ENCODE measurements at places on chromosomes 2 and 18.

GRCh38 chr18:73288813-73289212 is 421.0 kb upstream of the NETO1 start:
- no peak for DNase-seq

- no peak for DNase-seq
Measured at GRCh38 chr2:237561221-237561620, 5.2 kb upstream of the PRLH start.

DNA sequence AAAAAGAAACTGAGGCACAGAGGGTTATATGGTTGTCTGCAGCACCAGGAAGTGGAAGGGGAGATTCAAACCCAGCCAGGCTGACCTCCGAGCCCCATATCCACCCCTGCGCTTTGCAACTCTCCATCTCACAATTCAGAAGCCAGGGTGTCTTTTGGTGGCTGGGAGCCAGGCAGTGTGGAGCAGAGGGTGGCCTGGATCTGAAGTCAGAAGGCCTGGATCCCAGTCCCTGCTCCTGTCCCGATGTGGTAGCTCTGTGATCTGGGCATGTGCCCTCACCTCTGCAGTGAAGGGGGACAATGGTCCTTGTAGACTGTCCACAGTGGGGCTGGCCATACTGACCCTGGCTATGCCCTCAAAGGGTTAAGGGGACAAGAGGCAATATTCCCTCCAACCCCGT is 57.0 kb downstream of the CIB4 start:
- no peak for DNase-seq

GRCh38 chr2:235793163-235793752 is 299.4 kb downstream of the AGAP1 start:
- no peak for DNase-seq

- no peak for DNase-seq
Measured at GRCh38 chr18:74590671-74591070, 7.0 kb upstream of the ZNF407 start.

DNA sequence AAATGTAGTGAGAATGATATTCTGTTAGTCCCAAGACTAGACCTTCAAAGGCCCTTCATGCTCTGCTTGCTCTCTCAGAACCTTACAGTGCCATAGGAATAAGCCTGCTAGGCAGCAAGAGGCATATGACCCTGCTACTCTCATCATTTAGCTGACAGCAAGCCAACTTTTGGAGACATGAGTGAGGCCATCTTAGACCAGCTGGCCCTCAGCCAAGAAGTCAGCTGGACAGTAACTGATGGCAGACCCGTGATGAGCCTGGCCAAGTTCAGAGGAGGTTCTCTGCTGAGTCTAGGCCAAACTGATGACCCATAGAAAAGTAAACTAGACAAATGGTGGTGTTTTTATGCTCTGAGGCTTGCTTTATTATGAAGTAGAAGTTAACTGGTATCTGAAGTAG is 82.6 kb downstream of the C18orf54 start:
- DNase-seq: no peak

DNA sequence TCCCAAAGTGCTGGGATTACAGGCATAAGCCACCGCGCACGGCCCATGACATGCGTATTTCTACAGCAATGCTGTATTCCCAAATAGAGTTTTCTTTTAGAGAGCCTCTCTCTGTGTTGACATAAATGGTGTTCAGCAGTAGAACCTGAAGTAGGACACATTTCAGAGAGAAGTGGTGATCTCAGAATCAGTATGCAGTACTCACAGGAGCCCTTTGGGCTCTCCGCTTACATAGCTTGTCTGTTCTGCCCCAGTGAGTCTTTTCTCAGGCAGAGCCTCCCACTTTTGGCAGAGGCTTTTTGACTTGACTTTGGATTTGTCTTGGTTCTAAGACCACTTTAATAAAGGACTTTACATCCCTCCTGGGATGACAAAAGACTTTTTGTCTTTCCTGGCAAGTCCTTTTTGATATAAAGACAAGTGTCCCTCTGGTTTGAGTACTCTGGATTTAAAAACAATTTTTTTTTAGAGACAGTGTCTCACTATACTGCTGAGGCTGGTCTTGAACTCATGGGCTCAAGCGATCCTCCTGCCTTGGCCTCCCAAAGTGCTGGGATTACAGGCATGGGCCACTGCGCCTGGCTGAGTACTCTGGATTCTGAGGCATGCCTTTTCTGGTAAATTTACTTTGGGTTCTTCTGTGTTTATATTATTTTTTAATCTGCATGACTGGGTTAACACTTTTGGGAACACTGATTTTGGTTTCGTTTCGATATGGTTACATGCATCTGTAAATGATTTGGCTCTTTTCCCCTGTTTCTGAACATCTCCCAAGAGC is 113.3 kb downstream of the SMAD2 start:
- no peak for DNase-seq

- DNase-seq: peak; percentile 48
Measured at GRCh38 chr18:1779587-1779986, 791.7 kb downstream of the METTL4 start.

DNA sequence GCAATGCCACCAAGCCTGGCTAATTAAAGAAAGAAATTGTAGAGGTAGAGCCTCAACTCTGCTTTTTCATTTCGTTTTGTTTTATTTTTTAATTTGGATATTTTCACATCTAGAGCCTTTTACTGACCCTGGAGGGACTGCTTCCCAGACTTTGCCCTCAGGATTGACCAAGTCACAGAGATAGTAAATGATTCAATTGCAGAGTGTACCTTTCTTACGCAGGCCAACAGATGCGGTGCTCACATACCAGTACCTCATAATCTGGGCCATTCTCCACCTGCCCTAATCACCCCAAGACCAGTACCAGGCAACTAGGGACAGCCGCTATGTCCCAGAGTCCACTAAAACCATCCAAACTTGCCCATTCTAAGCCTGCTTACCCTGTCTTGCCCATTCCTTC is 110.8 kb downstream of the DDX1 start:
- no peak for DNase-seq

DNA sequence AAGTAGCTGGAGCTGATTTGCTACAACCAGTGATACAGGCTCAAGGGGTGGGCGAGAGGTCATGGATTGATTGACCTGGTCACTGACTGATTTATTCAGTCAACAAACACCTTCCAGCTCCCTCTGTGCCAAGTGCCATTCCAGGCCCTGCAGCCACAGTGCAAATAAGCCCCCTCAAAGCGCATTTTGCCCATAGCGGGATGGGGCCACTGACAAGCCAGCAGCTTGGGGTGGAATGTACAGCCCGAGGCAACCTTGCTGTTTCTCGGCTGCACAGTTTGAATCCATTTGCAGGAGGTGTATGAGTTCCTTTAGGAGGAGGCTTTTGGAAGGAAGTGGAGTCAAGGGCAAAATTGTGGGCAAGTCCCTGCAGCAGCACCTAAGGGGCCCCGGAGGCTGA is 235.2 kb downstream of the TPGS2 start:
- DNase-seq: no peak

DNA sequence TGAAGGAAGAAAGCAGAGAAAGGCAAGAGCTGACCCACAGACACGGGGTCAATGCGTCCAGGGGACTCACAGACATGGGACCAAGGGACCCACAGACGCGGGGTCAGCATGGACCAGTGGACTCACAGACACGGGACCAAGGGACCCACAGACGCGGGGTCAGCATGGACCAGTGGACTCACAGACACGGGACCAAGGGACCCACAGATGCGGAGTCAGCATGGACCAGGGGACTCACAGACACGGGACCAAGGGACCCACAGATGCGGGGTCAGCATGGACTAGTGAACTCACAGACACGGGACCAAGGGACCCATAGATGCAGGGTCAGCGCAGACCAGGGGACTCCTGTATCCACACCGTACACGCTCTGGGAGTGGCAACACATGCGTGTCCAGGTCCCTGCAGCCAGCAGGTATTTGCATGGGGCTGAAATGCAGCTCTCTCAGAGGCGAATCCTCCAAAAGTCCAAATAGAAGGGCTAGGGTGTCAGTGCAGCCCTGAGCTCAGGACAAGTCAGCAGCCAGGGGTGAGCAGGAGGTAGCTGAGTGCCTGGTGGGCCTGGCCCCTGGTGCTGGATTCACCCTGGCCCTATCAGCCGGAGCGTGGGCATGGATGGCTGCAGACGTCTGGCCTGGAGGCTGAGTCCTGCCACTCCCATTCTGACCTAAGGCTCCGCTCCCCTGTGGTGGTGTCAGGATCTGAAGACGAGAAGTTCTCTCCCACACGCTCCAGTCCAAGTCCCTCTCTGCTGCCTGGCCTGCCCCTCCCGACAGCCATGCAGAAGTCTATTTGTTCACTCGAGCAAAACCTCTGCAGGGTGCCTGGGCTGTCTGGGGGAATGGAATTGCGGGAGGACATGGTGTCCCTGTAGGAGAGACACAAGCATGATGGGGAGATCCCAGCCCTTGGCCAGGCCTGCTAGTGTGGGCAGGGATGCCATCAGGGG is 28.5 kb downstream of the TMEM18 start:
- no peak for DNase-seq

- DNase-seq: no peak
Measured at GRCh38 chr2:31244101-31244500, 10.1 kb downstream of the EHD3 start.

GRCh38 chr2:187429989-187430388 is 18.1 kb downstream of the CALCRL start:
- no peak for DNase-seq

- no peak for DNase-seq
Measured at GRCh38 chr2:239470151-239470900, 69.5 kb upstream of the HDAC4 start.

DNA sequence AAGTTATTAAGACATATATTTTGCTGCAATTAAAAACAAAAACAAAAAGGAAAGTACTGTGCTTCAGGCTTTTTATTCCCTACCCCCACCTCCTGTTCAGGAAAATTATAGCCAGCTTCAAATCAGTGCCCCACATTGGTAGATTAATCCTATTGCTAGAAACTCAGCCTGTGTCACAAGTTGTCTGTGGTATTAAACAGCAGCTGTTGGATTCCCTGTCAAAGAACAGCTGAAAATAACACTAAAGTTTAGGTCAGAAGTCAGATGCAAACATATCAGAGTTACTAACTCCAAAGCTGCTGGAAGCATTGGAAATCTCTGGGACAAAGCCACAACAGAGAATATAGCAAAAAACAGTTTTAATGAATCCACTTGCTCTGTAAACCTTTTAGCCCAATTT is 818 bp upstream of the CCDC141 start:
- DNase-seq: no peak

DNA sequence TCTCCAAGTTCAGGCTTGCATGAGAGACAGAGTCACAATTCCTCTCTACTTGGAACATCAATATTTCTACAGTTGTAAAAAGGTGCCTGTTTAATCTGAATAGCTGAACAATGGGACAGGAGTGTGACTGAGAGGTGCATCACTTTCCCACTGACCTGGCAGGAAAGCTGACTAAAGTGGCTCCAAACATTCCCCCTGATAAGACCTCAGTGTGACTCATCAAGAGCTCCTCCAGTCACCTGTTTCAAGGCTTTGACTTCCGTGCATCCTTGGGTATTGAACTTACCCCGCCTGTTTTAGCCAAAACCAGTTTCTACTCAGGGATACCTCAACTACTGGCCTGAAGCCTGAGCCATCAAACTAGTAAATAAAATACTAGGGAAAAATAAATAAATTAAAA is 453.9 kb upstream of the DDX18 start:
- DNase-seq: no peak

GRCh38 chr18:12092398-12093229 is 1.0 kb upstream of the ANKRD62 start:
- no peak for DNase-seq

GRCh38 chr2:145558617-145559350 is 1038.9 kb upstream of the ZEB2 start:
- no peak for DNase-seq

- DNase-seq: no peak
Measured at GRCh38 chr18:55439056-55439455, 148.9 kb downstream of the TCF4 start.

DNA sequence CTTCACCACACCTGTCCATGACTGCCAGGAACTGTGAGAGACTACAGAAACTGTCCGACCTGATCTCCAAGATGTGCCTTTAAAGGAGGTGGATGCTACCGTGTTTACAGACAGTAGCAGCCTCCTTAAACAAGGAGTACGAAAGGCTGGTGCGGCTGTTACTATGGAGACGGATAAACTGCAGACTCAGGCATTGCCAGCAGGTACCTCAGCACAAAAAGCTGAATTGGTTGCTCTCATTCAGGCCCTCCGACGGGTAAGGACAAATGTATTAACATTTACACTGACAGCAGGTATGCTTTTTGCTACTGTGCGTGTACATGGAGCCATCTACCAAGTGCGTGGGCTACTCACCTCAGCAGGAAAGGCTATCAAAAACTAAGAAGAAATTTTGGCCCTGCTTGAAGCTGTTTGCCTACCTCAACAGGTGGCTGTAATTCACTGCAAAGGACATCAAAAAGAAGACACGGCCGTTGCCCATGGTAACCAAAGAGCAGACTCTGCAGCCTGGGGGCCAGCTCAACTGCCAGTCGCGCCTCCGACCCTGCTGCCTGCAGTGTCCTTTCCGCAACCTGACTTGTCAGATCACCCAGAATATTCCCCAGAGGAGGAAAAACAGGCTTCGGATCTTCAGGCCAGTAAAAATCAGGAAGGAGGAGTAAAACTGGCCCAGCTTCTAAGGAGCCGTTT is 30.9 kb downstream of the SKA1 start:
- DNase-seq: peak; percentile 70

- no peak for DNase-seq
Measured at GRCh38 chr2:67055387-67056304, 341.5 kb upstream of the ETAA1 start.

DNA sequence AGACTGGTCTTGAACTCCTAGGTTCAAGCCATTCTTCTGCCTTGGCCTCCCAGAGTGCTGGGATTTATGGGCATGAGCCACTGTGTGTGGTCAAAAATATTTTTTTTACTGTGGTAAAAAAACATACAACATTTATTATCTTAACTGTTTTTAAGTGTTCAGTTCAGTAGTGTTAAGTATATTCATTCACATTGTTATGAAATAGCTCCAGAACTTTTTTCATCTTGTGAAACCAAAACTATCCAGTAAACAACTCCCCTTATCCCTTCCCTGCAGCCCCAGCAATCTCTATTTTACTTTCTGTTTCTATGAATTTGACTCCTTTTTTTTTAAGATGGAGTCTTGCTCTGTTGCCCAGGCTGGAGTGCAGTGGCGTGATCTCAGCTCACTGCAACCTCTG is 9.3 kb downstream of the RMC1 start:
- DNase-seq: no peak

DNA sequence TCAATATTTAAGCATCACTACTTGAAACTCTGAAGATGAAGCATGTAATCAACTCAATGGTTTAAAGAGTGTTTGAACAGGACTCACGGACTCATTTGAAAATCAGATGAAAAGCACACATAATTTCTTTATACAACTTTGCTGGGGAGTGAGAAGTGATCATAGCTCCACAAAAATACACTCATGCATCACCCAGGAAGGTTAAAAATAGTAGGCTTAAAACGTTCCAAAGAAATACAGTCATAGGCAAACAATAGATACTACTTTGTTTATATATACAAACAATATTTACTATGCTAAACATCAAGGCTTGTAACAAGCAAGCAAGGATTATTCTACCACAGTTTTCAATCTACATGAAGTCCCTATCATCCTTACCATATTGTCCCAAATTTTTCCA is 11.6 kb downstream of the HNRNPLL start:
- no peak for DNase-seq

DNA sequence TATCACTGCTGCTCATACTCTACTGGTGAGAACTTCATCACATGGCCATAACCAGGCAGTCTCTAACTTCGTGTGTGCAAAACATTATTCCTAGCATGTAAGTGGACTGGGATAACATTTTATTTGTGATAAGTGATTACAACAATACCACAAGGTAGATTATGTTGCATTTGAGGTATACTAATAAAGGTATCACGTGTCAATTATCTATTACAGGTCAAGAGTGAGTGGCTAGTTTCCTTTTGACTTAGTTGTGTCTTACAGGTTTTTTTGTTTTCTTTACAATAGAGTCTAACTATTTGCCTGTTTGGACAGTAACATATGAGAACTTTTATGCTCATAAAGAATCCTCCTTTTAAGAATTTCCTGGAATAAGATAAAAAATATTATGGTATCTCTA is 67.2 kb upstream of the DSC1 start:
- no peak for DNase-seq
